Endothelial cell of umbilical vein (primary cell): ENCODE measurements at places on chromosomes 11 and 22. TPM values are rescaled to one million over a fixed set of nuclear protein-coding genes. Genes with fewer than 3 reads are reported as not detected.

OR9G4 gene
- not detected in 2 replicates for polyA plus RNA-seq

DNA sequence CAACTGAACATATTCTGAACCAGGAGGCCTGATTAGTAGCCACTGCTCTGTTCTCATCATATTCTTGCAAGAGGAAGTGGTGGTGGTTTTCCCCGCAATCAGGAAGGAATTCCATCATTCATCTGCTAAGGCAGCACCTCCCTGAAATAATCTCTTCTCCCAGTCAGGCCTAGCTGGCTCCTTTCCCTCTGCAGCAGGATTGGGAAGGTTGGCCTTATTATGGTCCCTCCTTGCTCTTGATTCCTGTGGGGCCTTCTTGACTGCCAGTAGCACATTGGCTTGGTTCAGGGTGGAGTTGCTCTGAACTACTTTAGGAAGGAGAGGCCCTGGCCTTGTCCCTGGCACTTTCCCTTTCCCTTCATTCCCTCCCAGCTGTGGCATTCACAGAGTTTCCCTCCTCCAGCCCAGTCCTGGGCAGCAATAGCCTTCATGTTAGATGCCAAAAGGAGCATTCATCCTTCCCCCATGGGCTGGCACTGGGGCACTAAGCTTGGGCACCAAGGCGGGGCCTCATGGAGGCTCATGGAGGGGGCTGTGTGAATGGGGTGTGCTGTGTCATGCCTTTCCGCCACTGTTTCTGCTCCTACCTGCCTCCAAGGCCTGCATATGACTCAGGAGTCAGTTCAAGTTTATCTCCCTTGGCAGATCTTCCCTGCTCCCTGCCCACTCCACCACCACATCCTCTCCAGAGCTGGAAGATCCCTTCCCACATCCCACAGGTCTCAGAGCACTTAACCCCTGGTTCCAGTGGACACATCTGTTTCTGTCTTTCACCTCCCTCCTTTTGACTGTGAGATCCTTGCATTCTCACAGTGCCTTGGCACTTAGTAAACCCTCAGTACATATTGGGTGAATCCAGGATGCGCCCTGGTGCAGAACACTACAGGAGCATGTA lies 27.6 kb upstream of the CD44 start:
- peak; percentile 47 for DNase-seq

GRCh38 chr22:38314933-38315822 lies 2.1 kb downstream of the CSNK1E start:
- DNase-seq, result peak; percentile 54

DNA sequence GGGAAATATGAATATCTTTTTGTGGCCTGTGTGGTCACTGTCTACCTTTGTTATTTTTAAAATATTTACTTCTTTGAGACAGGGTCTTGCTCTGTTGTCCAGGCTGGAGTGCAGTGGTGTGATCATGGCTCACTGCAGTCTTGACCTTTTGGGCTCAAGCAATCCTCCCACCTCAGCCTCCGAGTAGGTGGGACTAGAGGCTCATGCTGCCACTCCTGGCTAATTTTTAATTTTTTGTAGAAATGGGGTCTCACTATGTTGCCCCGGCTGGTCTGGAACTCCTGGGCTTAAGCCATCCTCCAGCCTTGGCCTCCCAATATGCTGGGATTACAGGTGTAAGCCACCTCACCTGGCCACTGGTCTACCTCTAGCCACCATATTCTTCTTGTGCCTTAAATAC lies 3.5 kb upstream of the EIF3D start:
- DNase-seq, result no peak

APOL5 gene
- polyA plus RNA-seq, result not detected in 2 replicates

RANGAP1 gene
- polyA plus RNA-seq, result 177 and 182 TPM in 2 replicates

POLR3H gene
- polyA plus RNA-seq, result 31.2 and 33.5 TPM in 2 replicates

GRCh38 chr11:2104524-2105440 lies 34.4 kb downstream of the IGF2 start:
- DNase-seq, result no peak

DNA sequence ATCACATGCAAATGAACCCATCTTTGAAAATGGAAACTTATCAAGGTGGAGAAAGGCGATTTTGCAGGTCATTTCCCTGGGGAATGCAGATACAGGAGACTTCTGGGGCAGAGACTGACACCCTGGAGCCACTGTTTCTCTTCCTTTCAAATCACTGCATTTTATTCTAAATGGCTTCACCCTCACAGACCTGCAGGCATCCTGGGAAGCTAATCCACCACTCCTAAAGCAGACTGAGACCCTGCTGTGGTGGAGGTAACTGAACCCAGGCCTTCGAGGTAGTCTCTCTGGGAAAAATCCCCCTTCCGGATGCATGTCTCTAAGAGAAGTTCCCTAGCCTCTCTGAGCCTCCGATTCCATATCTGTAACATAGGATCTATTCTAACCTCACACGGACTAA lies 20.9 kb upstream of the CSNK2A3 start:
- DNase-seq, result no peak

MIOX gene
- not detected in 2 replicates for polyA plus RNA-seq

GRCh38 chr22:49942565-49943404 lies 17.8 kb upstream of the PIM3 start:
- no peak for DNase-seq

- DNase-seq, result no peak
Observed at GRCh38 chr11:117143390-117143789, 697 bp upstream of the PAFAH1B2 start.

DNA sequence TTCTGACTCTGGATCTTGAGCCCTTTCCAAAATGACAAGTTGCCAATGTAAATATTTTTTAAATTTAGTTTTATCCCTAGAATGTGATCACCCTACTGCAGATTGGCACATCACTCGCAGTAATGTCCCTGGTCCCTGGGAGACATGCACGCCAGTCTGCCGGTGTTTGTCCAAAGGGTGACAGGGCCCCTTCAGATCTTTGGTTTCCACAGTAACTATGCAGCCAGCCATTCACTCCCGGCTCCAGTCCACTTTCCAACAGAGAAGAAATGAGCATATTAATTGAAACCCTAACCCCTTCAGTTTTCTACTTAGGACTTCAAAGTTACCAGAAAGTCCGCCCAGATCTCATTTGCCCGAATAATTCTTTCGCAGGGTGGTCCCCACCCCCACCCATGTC lies 25.8 kb upstream of the RASSF10 start:
- no peak for DNase-seq

DNA sequence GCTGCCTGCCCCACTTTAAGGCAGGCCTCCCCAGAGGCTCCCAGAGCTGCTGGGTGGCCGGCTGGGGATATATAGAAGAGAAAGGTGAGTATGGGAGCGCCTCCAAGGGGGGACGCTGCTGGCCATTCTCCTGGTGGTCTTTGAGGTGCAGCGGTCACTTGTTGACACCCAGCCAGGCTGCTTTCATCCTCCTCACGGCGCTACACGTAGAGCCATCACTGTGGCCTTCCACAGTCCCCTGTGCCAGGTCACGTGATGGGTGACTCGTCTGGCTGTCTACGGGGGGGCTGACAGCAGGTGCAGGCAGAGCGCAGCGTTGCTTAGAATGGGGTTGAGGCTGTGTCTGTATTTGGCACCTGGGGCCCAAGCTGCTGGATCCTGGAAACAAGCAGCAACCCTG lies 1.9 kb downstream of the ACR start:
- DNase-seq, result no peak

DNA sequence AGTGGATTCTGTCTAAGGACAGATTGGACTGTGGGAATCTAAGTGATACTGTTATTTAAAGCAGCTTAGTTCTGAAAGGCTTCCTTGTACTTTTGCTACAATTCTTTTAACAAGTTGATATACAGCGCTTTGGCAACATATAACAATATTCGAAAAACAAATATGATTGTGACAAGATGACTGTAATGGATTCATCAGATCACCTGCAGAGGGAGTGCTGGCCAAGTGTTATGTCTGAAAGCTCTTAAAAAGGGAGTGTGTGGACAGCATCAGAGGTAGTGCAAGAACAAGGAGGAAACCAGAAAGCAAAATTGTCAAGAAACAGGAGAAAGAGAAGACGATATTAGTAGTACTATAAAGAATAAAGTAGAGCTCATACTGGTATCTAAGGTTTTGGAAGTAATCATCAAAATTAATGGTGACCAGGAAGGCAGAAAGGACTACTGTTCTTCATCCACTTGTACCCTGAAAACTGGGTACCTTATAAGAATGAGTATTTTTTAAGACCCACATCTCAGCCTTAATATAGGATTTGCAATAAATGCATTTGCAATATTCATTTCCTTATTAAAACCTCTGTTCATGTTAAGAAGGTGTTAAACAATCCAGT lies 1112.0 kb upstream of the CCDC90B start:
- DNase-seq, result no peak

- no peak for DNase-seq
Observed at GRCh38 chr11:131463162-131463561, 92.7 kb downstream of the NTM start.

GTSE1 gene
- 22.5 and 25.9 TPM in 2 replicates for polyA plus RNA-seq

RIC3 gene
- polyA plus RNA-seq, result not detected in 2 replicates

DNA sequence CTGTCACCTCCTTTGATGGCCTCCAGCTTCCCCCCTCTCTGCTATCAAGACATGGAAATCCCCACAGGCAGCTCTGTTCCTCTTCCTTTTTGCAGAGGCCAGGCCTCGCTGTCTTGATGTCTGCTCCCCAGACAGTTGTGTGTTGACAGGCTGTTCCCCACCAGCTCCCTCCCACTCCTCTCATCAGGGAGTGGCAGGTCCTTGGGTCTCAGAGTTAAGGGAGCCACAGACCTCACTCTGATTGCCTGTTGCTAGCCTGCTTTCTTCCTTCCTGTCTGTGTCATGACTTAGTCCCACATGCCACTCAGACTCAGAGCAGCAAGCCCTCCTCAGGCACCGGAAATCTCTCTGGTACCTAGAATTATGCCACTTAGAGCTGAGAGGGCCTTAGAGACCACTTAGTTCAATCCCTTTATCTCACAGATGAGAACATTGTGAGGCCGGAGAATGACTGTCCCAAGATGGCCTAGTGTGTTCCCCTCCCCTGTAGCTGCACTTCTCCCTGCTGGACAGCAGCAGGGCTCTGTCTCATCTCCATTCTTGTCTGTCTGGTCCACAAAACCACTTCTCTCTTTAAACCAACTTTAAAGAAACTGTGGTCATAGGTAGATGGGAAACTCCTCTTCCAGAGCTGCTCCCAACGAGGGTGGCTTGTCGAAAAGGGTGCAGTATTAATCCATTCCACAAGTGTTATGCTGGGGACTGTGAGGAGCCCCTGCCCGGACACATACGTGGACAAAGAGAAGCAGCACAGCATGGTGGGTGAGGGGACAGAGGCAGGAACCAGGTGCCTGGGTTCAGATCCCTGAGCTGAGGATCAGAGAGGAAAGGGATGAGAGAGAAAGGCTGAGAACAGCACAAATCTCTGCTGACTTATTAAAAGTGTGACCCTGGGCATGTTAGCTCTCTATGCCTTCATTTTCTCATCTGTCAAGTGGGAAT lies 4.2 kb downstream of the AMPD3 start:
- DNase-seq, result no peak

POTEH gene
- polyA plus RNA-seq, result not detected in 2 replicates

LINC01488 gene
- not detected in 2 replicates for polyA plus RNA-seq

DNA sequence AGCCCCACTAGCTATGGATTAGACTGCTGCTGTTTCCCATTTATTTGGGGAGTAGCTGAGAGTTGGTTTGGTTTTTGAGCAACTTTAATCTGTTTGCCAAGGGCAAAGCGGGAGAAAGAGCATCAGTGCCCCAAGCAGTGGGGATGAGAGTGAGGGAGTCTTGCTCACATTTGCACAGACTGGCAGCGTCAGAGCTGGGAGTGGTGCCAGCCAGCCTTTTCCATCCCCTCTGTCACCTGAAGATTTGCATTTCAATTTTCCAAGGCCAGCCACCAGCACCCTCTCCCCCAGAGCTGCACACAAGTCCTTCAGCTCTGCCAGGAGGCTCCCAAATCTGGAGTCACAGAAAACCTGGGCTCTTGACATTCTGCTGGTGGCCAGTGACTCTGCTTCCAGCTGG lies 21.0 kb upstream of the UVRAG start:
- DNase-seq, result no peak

DNA sequence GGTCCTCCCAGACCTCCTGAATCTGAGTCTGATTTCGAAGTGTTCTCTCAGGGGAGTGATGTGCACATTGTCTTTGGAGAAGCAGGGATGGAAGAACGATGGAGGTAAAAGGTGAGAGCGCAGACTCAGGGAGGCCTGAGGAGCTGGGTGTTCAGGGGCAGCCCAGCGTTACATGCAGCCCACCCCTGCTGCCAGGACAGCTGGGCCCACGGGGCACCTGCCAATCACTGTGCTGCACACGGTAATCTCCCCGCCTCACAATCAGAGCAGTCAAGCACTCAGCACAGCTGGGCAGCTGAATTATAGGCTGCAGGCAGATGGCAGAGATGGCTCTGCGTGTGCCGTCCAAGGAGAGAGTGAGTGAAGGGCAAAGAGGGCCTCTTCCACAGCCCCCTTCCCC lies 17.9 kb upstream of the HTR3A start:
- no peak for DNase-seq

DNA sequence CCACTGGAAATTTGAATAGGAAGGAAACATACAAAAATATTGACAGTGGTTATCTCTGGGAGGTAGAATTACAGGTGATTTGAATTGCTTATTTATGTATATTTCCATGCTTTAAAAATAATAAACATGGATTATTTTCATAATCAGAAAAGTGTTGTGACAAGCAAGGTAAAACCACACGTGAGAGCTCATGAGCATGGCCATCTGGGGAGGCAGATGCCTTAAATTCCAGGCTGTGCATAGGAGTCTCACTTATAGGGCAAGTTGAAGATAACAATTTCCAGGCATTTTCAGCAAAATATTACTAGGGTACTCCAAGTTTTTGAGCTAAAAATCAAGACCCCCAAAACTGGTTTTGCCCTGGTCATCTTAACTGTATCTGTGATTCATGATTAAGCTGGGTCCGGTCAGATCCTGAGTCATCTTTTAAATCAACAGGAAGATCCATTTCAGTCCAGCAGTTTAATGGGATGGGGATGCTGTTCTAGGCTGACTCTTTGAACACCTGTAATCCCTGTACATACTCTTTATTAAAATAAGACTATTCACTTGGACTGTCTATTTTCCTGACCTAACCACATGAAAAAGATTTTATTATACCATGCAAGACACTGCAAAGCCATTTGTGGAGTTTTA lies 115.8 kb upstream of the NARS2 start:
- DNase-seq, result no peak

DNA sequence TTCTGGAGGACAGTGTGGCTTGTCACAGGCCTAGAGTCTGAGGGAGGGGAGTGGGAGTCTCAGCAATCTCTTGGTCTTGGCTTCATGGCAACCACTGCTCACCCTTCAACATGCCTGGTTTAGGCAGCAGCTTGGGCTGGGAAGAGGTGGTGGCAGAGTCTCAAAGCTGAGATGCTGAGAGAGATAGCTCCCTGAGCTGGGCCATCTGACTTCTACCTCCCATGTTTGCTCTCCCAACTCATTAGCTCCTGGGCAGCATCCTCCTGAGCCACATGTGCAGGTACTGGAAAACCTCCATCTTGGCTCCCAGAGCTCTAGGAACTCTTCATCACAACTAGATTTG lies 13.0 kb downstream of the PIK3IP1 start:
- DNase-seq, result no peak

CHCHD10 gene
- polyA plus RNA-seq, result 27.3 and 28.1 TPM in 2 replicates

- no peak for DNase-seq
Observed at GRCh38 chr11:65251476-65251875, 10.3 kb upstream of the POLA2 start.

GRCh38 chr11:78991681-78992080 lies 417.0 kb upstream of the NARS2 start:
- peak; percentile 4 for DNase-seq

- no peak for DNase-seq
Observed at GRCh38 chr22:47484960-47485569, 722.6 kb downstream of the TBC1D22A start.

RHBDD3 gene
- 37.2 and 46.0 TPM in 2 replicates for polyA plus RNA-seq

PGM2L1 gene
- 7.6 and 7.9 TPM in 2 replicates for polyA plus RNA-seq

CASP5 gene
- not detected in 2 replicates for polyA plus RNA-seq
